ENCODE measurements at places on chromosomes 1 and 21.

DNA sequence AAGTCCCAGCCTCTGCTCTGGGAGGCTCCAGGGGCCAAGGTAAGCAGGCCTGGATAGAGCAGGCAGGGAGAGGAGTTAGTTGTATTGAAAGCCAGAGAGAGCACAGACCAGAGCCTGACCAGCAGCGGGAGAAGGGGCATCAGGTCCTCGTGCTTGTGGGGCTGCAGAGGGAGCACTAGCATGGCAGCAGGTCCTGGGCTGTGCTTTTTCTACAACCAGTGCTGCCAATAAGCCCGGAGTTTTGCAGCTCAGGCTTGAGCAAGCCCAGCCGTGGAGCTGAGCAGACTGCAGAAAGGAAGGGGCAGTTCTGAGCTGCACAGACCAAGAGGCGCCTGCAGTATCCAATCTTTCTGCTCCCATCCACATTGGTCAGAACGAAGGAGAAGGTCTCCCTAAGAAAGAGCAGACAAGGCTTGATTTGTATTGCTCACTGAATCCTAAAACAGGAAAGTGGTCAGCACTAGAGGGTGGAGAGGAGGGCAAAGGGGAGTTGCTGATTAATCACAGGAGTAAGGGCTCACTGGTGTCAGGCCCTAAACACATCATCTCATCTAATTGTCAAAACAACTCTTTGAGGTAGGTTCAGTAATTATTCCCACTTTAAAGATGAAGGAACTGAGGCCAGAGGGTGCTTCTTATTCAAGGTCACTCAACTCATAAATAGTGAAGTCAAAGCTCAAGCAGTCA is 2.7 kb downstream of the DENND2D start:
- H3K27me3 ChIP-seq = no peaks in the 10 kb centered on the region
- peak overlapping the region; percentile 87 for H3K4me3 ChIP-seq
- H3K27ac ChIP-seq = peak overlapping the region; percentile 84
- peak; percentile 72 for DNase-seq
- peaks cover 59% of the 10 kb centered on the region for H3K36me3 ChIP-seq

GRCh38 chr1:210715072-210715471 is 386.4 kb downstream of the HHAT start:
- H3K4me1 ChIP-seq = no peaks in the 10 kb centered on the region
- H3K27me3 ChIP-seq = no peaks in the 10 kb centered on the region
- no peak for DNase-seq
- no peak overlapping the region for H3K4me3 ChIP-seq

- peaks cover 68% of the 10 kb centered on the region for H3K4me1 ChIP-seq
- peak overlapping the region; percentile 98 for H3K27ac ChIP-seq
Measured at GRCh38 chr21:37369307-37369854, 2.8 kb downstream of the DYRK1A start.

DNA sequence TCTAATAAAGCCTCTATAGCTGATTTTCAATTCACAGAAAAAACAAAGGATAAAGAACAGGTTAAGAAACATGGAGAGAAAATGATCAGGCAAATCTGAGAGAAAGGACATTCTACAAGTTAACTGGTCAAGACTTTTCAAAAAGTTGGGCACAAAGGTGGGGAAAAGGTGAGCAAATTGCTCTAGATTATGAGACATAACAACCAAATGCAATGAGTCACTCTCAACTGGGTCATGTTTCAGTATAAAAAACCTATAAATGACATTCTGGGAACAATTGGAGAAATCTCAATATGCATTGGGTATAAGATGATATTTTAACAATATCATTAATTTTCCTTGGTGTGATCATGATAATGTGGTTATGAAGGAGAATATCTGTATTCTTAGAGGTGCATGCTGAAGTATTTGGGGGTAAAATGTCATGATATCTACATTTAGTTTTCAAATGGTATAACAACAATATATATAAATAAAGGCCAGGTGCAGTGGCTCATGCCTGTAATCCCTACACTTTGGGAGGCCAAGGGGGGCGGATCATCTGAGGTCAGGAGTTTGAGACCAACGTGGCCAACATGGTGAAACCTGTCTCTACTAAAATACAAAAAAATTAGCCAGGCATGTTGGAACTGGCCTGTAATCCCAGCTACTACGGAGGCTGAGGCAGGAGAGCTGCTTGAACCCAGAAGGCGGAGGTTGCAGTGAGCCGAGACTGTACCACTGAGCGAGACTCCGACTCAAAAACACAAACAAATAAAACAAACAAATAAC is 27.0 kb downstream of the ANKRD13C start:
- H3K36me3 ChIP-seq = peaks cover 3% of the 10 kb centered on the region
- H3K27ac ChIP-seq = no peak overlapping the region
- H3K4me1 ChIP-seq = no peaks in the 10 kb centered on the region
- DNase-seq = no peak
- no peaks in the 10 kb centered on the region for H3K27me3 ChIP-seq

- no peaks in the 10 kb centered on the region for H3K27me3 ChIP-seq
- DNase-seq = peak; percentile 20
- peak overlapping the region; percentile 37 for H3K27ac ChIP-seq
- no peaks in the 10 kb centered on the region for H3K36me3 ChIP-seq
- peaks cover 64% of the 10 kb centered on the region for H3K4me1 ChIP-seq
Measured at GRCh38 chr1:40034869-40035268, 5.7 kb upstream of the CAP1 start.

- no peak for DNase-seq
- peaks cover 45% of the 10 kb centered on the region for H3K4me1 ChIP-seq
- H3K27me3 ChIP-seq = peaks cover 16% of the 10 kb centered on the region
Measured at GRCh38 chr1:156862997-156863599, 2.4 kb downstream of the NTRK1 start.

GRCh38 chr1:114492978-114493377 is 18.0 kb downstream of the TRIM33 start:
- no peaks in the 10 kb centered on the region for H3K27me3 ChIP-seq
- H3K4me1 ChIP-seq = peaks cover 35% of the 10 kb centered on the region
- H3K36me3 ChIP-seq = no peaks in the 10 kb centered on the region
- no peak overlapping the region for H3K4me3 ChIP-seq

GRCh38 chr21:35559829-35560225 is 500.5 kb downstream of the SETD4 start:
- H3K4me3 ChIP-seq = no peak overlapping the region
- peaks cover 3% of the 10 kb centered on the region for H3K27me3 ChIP-seq
- no peaks in the 10 kb centered on the region for H3K4me1 ChIP-seq
- no peaks in the 10 kb centered on the region for H3K36me3 ChIP-seq
- no peak for DNase-seq

GRCh38 chr1:81873946-81874345 is 73.2 kb downstream of the ADGRL2 start:
- no peaks in the 10 kb centered on the region for H3K36me3 ChIP-seq
- no peak for DNase-seq
- H3K27ac ChIP-seq = no peak overlapping the region
- no peak overlapping the region for H3K4me3 ChIP-seq
- H3K27me3 ChIP-seq = no peaks in the 10 kb centered on the region
- H3K4me1 ChIP-seq = no peaks in the 10 kb centered on the region

GRCh38 chr1:86868477-86868876 is 45.4 kb downstream of the SELENOF start:
- H3K27me3 ChIP-seq = no peaks in the 10 kb centered on the region
- H3K27ac ChIP-seq = no peak overlapping the region
- H3K36me3 ChIP-seq = no peaks in the 10 kb centered on the region
- H3K4me1 ChIP-seq = no peaks in the 10 kb centered on the region

- DNase-seq = no peak
- H3K27me3 ChIP-seq = no peaks in the 10 kb centered on the region
- H3K27ac ChIP-seq = no peak overlapping the region
- H3K4me3 ChIP-seq = no peak overlapping the region
- H3K36me3 ChIP-seq = no peaks in the 10 kb centered on the region
- no peaks in the 10 kb centered on the region for H3K4me1 ChIP-seq
Measured at GRCh38 chr1:44543064-44543744, 131.1 kb downstream of the TMEM53 start.

GRCh38 chr1:64703600-64703999 is 41.3 kb upstream of the RAVER2 start:
- no peak overlapping the region for H3K27ac ChIP-seq
- H3K36me3 ChIP-seq = no peaks in the 10 kb centered on the region
- no peaks in the 10 kb centered on the region for H3K4me1 ChIP-seq
- no peak for DNase-seq
- no peak overlapping the region for H3K4me3 ChIP-seq

GRCh38 chr1:67314696-67315095 is 7.0 kb downstream of the IL12RB2 start:
- H3K27me3 ChIP-seq = no peaks in the 10 kb centered on the region
- H3K4me3 ChIP-seq = no peak overlapping the region
- no peaks in the 10 kb centered on the region for H3K4me1 ChIP-seq
- DNase-seq = no peak
- no peak overlapping the region for H3K27ac ChIP-seq

GRCh38 chr1:166884971-166885370 is 8.9 kb upstream of the TADA1 start:
- no peak overlapping the region for H3K4me3 ChIP-seq
- no peaks in the 10 kb centered on the region for H3K36me3 ChIP-seq
- no peak overlapping the region for H3K27ac ChIP-seq
- peaks cover 13% of the 10 kb centered on the region for H3K4me1 ChIP-seq
- peaks cover 18% of the 10 kb centered on the region for H3K27me3 ChIP-seq

DNA sequence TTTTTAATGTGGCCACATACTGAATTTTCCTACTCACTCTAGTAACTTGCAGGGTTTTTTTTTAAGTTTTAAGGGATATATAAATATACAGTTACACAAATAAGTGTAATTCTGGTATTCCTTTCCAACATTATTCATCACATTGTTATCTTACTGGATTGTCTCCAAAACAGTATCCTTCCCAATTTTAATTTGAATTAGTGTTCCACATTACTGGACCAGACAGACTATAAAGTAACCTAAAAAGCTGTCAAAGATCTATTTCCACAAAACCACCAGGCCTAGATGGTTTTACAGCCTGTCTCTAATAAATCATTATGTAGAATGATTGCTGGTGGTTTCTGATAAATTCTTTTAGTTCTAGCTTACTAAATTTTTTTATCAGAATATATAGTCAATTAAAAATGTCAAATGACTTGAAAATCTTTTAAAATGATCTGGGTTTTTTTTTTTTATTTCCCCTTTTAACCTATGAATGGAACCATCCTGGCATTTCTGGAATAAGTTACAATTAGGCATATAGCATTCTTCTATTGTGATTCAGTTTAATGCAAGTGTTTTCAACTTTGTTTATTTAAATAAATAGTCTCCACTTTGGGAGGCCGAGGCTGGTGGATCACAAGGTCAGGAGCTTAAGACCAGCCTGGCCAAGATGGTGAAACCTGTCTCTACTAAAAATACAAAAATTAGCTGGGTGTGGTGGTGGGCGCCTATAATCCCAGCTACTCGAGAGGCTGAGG is 59.3 kb downstream of the PACC1 start:
- no peak overlapping the region for H3K27ac ChIP-seq
- DNase-seq = no peak
- peaks cover 33% of the 10 kb centered on the region for H3K36me3 ChIP-seq
- no peak overlapping the region for H3K4me3 ChIP-seq
- no peaks in the 10 kb centered on the region for H3K4me1 ChIP-seq

DNA sequence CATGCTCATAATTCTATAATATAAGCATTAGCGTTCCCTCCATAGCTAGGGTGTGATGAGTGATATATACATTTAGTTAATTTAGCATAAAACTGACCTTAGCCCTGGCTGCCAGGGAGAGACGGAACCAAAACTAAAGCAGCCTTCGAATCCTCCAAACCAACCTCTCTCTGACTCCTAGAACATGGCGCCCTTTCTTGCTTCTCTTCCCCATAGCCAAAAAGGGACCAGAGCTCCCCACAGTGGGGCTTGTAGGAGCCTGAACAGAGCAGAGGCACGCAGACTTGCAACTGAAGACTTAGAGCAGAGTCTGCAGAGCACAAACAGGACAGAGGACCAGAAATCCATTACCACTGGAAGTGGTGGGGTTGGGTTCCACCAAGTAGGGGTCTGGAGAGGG is 17.7 kb downstream of the IRF2BP2 start:
- H3K4me3 ChIP-seq = no peak overlapping the region
- H3K27ac ChIP-seq = no peak overlapping the region
- H3K4me1 ChIP-seq = no peaks in the 10 kb centered on the region
- H3K27me3 ChIP-seq = no peaks in the 10 kb centered on the region
- H3K36me3 ChIP-seq = no peaks in the 10 kb centered on the region

GRCh38 chr1:41683681-41684500 is 199.4 kb upstream of the EDN2 start:
- H3K27me3 ChIP-seq = no peaks in the 10 kb centered on the region
- no peak overlapping the region for H3K27ac ChIP-seq
- peaks cover 56% of the 10 kb centered on the region for H3K4me1 ChIP-seq
- no peak overlapping the region for H3K4me3 ChIP-seq
- H3K36me3 ChIP-seq = no peaks in the 10 kb centered on the region

DNA sequence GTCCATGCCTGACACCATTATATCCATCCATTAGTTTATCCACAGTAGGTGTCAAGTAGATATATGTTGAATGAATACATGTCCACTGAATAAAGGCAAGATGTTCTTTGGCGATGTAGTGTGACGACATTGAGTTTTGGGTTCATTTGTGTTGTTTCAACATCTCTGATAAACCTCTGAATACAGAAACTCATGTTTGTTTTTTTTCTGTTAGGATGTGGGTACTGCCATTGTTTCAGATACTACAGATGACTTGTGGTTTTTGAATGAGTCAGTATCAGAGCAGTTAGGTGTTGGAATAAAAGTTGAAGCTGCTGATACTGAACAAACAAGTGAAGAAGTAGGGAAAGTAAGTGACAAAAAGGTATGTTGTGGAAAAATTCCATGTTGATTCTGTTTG is 28.1 kb downstream of the MDM4 start:
- H3K4me1 ChIP-seq = peaks cover 51% of the 10 kb centered on the region
- H3K27me3 ChIP-seq = no peaks in the 10 kb centered on the region
- peaks cover 60% of the 10 kb centered on the region for H3K36me3 ChIP-seq
- peak; percentile 61 for DNase-seq

- no peak overlapping the region for H3K4me3 ChIP-seq
- H3K36me3 ChIP-seq = no peaks in the 10 kb centered on the region
- H3K27ac ChIP-seq = no peak overlapping the region
Measured at GRCh38 chr1:201311356-201312011, 28.2 kb downstream of the PKP1 start.

DNA sequence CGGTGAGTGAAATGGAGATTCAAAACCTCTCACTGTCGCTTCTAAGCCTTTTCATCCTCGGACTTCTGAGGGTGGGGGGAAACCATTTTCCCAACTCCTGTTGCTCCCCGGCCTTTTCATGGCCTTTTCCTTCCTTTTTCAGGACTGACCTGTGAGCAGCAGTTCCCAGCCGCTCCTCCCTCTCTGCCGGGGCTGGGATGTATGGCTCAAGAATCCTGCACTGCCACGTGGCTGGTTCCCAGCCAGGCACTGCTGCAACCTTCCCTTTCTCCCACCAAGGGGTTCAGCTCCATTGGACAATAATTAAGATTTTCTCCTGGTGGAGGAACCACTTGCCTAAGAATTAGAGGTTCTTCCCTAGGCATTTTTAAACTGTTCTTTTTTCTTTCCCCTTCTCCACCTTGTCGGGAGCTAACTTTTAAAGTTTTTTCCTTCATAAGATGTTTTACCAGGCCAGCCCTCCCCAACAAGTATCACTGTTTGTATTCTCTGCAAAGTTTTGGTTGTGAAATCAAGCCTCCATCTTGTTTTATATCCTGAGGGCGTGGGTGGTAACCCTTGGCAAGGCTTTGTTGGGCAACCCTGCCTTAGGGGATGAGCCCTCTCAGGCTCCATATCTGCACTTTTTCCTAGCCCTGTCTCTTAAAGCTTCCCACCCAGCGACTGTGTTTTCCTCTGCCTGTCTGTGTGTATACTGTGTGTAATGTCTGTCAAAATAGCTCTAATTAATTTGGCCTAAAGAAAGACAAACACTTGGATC is 1166.6 kb upstream of the ADGRL2 start:
- H3K36me3 ChIP-seq = no peaks in the 10 kb centered on the region
- no peaks in the 10 kb centered on the region for H3K27me3 ChIP-seq
- no peak overlapping the region for H3K27ac ChIP-seq
- H3K4me1 ChIP-seq = no peaks in the 10 kb centered on the region
- no peak overlapping the region for H3K4me3 ChIP-seq

Measured in CD4-positive, alpha-beta memory T cell (primary cell).